ENCODE measurements at places on chromosomes 4 and X. TPM values are rescaled to one million over a fixed set of nuclear protein-coding genes. Genes with fewer than 3 reads are reported as not detected.

DNA sequence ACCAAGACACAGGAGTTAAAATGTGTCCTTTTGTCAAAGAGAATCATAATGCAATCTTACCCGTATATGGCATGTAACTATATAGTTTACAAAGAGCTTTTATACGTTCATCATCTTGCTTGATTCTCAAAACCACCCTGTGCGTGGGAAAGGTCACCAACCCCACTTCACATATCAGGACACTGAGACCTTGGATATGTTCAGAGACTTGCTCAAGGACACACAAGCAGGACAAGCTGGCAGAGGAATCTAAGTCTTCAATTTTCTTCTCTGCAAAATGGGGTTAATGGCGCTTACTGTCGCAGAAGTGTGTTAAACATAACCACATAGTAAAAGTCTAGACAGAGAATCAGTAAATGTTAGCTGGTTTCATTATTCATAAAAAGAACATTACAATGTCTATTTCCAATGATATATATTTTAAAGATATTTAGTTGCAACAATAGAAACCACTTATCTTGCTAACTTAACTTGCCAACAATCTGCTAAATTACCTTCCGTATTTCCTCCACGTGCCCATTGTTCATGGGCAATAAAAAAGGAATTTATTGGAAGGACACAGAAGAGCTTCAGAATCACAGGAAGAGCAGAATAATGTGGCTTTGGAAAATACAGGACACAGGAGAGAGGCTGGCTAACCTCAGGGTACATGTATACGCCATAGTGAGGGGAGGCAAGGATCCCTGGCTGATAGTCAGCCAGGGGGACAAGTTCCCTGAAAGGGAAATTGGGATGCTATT is 64.6 kb upstream of the TAPT1 start:
- DNase-seq, result no peak

DNA sequence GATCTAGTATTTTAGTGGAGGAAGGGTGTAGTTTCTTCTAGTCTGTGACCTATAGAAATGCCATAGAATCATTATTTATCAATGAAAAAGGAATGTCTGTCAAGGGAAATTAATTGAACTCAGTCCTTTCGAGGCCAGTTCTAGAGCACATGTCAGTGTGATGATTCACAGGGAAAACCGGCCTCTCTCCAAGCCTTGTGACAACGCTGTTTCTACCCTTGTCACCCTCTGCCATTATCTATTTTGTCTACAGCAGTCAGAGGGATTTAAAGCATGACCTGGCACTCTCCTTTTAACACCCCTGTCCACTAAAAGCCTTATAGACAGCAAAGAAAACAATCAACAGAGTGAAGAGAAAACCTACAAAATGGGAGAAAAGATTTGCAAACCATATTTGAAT is 119.8 kb downstream of the DRD5 start:
- no peak for DNase-seq

The TBC1D1 gene
- total RNA-seq, result 56.0 TPM

The ARX gene
- 0.15 TPM for total RNA-seq

DNA sequence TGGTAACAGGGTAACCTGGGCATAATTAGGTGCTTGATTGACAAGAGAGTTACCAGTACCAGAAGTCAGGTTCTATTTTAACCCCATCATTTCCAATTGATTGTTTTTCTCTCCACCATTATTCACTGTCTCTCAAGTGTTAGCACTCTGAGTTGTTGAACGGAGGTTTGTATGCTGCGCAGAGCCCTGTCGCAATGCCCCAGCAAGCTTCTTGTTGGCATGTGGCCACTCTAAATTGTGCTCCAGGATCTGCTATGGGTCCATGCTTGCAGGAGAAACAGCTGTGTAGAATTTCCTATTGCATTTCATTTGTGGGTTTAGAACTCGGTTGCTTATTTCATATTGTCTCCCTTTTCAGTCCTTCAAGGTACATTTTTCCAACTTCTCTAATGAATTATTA is 98.2 kb downstream of the KLHL8 start:
- no peak for DNase-seq

All from Panc1 (cell line).